ENCODE measurements at places on chromosomes 2 and 18.

DNA sequence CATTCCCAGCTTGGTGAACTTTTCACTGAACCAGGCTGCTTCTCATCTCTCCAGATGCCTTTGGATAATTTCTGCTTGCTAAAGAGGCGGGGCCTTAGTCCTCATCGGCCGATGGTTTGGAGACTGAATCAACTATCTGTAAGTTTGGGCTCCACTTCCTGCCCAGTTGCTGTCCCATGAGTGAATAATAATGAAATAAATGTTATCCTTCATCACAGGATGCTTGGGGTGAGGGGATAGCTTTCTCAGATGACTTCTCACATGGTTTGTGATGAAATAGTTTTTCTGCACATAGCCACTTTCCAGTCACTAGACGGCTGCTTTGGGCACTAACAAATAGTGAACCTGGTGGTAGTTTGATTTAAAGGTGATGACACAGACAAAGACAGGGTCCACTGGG lies 376.6 kb upstream of the TRIB2 start:
- no peak for DNase-seq

GRCh38 chr2:11652553-11652952 lies 17.4 kb downstream of the NTSR2 start:
- no peak for DNase-seq

DNA sequence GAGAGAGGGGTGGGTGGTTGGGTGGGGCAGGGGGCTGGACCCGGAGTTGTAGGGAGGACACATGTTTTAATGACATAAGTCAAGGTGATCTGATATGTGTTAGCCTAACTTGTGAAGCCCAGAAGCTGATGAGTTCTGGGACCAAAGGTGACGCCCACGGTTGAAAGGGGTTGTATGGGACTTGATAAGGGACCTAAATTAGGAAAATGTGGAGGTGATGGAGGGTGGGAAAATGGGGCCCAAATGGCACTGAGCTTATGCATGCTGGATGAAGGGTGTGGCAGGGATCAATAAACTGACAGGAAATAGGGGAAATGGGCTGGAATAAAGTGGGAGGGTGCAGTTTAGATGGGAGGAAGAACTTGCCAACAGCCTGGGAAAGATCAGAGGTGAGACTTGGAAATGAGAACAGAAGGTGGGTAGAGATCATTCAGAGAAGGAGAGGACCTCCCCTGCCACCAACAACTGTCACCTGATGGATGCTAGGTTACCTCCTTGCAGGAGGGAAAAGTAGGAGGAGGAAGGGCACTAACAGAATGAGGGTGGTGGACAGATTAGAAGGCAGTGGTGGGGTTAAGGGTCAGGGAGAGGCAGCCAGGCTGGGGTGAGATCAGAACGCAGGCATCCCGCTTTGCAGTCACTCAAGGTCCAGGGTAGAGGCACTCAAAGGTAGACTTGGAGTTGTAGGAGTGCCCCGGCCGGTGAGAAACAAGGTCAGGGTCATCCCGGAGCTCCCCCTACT lies 15.3 kb downstream of the WNT10A start:
- no peak for DNase-seq

DNA sequence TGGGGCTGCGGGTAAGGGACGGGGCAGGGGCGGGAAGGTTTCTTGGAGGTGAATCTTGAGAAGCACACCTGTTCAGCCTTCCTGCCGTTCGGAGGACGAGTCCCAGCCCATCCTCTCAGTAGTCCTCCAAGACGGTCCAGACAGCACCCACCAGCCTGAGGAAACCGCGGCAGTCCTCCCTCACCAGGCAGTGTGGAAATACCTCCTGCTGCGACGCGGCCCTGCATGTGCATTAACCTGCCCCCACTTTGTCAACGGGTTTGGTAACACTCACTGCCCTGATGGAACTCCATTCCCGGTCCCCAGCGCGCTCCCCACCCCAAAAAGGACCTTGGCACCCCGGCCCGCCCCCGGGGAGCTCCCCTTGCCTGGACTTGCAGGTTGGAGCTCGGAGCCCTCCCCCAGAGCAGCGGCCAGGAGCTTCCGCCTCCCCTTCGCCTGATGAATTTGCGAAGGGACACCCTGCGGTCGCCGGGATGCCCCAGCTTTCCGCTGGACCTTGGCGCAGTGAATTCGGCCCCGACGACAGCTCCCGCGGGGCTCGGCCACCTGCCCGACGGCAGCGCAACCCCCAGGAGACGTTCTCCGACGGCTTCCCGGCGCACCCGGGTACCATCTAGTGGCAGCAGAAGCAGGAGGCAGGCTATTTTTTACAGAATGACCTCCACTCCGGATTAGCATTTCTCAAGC lies 31.5 kb downstream of the ACVR1C start:
- peak; percentile 2 for DNase-seq

- DNase-seq: no peak
These were observed 121.1 kb upstream of the RMP24 start for GRCh38 chr18:35851286-35851970.

DNA sequence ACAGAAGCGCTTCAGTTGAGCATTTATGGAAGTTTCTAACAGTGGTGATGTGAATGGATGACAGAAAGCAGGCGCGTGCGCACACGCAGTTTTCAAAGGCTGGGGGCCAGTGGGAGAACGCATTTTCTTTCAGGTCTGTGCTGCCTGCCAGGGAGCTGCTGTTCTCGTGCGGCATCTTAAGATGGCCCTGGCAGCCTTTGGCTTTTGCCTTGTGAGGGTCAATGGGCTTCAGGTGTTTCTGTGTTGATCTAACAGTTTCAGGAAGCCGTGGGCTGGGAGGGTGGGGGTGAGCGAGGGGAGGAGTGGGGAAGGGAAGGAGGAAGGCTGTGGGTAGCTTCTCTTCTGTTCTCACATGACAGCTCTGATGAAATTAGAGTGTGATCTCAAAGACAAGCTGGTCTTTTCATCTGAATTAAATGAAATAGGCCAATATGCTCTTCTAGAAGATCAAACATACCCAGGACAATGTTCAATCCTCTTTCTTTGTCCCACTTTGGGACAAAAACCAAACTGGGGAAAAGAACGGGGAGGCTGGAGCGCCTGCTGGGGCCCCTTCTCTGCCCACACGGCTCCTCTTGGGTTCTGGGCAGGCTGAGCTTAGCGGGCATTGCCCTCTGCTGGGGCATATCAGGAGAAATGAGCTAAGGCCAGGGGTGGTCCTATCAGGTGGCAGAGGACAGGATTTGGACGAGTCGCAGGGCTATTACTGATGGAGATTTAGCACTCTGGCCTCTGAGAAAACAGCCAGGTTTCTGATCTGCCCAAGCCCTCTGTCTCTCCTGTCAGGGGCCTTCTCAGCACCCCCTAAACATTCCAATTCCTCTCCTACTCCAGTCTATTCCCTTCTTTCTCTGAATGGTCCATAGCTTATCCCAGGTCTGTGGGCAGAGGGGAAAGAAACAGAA lies 126.2 kb upstream of the LGALSL start:
- no peak for DNase-seq

- no peak for DNase-seq
These were observed 6.0 kb downstream of the ADNP2 start for GRCh38 chr18:80115035-80115434.

DNA sequence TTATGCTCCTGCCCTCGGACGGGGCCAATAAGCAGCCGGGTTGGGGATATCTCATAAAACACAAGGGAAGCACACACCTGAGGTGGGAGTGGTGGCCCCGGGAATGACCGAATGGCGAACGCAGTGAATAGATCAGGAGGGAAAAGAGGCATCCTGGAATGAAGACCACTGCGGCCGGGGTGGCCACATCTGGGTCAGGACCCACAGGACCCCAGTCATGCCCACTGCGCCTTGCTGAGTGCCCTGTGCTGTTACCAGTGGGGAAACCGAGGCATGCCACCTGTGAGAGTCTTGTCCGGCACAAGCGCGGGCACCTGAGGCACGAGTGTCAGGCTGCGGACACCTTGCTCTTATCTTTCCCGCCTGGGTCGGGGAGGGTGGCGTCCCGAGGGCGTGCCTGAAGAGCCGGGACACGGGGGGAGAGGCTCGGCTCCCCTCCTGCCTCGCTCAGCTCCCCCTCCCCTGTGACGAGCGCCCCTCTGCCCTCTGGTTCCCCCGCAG lies 1.6 kb downstream of the PDCD1 start:
- DNase-seq: no peak

DNA sequence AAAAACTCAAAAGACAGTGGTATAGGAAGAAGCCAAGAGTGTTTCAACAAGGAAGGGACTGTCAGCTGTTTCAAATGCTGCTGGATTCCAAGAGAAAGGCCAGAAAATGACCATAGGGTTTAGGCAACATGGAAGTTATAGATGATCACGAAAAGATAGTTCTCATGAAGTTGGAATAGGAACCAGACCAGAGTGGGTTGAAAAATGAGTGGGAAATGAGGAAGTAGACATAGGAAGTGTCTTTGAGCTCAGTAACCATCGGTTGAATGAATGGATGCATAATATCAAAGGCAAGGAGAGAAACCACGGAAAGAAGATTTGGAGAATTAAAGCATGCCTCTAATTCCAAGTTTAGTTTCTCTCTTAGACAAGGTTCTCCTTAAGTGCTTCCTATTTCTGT lies 1.3 kb downstream of the NCAPH start:
- no peak for DNase-seq

- no peak for DNase-seq
These were observed 727.0 kb upstream of the PIK3C3 start for GRCh38 chr18:41227993-41228392.

GRCh38 chr2:19403785-19404184 lies 45.4 kb upstream of the OSR1 start:
- no peak for DNase-seq

DNA sequence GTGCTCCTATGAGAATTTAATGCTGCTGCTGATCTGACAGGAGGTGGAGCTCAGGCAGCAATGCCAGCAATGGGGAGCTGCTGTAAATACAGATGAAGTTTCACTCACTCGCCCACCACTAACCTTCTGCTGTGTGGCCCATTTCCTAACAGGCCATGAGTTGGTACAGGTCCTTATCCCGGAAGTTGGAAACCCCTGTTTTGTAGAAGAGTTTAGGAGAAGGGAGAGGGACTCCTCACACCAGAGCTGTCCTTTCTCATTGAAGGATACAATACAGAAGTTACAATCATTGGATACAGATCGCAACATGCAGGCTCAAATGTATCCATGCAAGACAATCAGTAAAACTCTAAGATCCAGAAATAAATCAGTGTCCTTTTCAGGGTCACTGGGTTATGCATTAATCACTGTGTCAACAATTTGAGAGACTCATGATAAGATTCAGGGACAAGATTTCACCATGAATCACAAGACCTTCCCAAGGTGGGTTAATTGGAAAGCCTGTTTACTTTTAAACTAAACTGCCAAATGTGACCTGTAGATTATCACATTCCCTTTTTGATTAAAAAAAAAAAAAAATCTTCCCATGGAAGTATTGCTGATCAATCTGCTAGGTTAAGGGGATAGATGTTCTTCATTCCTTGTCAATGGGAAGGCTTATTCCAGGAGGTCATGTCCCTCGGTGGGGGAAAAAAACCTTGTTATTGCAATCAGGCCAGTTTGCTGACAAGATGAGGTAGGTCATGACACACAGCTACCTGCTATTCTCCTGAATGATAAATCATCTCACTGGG lies 97.2 kb downstream of the SP100 start:
- no peak for DNase-seq

- DNase-seq: no peak
These were observed 41.4 kb upstream of the ID2 start for GRCh38 chr2:8640498-8640897.

DNA sequence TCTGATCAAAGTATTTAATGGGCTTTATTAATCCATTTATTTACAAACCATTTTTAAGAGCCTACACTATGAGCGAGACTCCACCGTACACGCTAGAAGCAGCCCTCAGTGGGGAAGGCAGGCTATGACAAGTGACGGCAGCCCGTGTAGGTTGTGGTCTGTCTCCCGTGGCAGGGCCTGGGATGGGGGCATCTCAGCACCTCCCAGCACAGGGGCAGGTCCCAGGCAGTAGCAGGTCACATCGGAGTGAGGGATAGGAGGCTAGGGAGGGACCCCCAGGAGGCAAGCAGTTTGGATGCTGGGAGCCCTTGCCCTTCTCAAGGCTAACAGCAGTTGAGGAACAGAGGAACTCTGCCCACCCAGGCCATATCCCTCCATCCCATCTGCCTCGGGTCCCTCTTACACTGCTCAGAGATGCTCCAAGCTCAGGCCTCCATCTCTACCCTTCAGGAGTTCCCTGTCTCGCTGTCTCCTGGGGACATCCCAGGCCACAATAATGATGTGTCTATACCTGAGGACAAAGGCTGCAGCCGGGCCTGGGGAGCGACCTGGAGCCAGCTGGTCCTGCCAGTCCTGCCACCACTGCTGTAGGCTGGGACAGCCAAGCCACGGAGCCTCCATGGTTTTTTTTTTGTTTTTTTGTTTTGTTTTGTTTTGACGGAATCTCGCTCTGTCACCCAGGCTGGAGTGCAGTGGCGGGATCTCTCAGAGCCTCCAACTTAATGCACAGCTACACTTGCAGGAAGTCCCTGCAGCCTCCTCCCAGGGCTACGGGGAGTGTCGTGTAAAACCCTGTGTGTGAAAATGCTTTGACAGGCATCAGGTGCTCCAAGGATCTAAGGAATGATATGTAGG lies 92.0 kb downstream of the NDUFA10 start:
- no peak for DNase-seq

DNA sequence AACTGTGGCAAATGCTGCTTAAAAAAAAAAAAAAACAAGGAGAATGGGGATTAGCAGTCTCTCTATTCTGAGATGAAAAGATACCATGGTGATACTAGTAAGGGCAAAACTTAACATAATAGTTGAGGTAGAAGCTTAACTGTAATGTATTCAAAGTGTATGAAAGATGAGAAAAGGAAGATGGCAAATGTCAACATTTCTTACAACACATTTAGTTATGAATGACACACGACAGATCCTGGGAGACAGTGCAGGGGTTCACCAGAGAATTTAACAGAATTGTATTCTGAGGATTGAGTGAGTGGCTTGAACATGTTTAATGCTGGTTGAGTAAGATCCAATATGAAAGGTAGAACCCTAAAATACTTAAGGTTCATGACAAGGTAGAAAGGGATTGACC lies 52.7 kb downstream of the CUL3 start:
- DNase-seq: no peak

- no peak for DNase-seq
These were observed 27.1 kb upstream of the CWC22 start for GRCh38 chr2:180033993-180034894.

GRCh38 chr2:28622101-28622499 lies 126.2 kb downstream of the PLB1 start:
- no peak for DNase-seq

GRCh38 chr2:134823431-134823830 lies 15.0 kb upstream of the ACMSD start:
- DNase-seq: no peak

DNA sequence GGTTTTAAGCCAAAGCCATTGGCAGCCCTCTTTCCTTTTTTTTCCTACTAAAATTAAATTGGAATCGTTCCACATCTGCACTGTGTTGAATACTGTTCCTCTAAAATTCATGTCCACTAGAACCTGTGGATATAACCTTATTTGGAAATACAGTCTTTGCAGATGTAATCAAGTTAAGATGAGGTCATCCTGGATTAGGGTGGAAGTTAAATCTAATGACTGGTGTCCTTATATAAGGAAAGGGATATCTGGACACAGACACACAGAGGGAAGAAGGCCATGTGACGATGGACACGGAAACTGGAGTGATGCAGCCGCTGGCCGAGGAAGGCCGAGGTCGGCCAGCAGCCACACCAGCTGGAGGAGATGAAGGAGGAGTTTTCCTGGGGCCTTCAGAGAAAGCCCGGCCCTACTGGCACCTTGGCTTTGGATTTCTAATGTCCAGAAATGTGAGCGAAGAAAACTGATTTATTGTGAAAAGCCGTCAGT lies 49.4 kb downstream of the LONRF2 start:
- DNase-seq: no peak

- no peak for DNase-seq
These were observed 10.0 kb downstream of the HK2 start for GRCh38 chr2:74843899-74844298.
